ENCODE measurements at places on chromosomes 5 and 9. TPM values are rescaled to one million over a fixed set of nuclear protein-coding genes. Genes with fewer than 3 reads are reported as not detected.

OR5C1 gene
- not detected for total RNA-seq

FAM13B gene
- 46.8 TPM for total RNA-seq

SELENOP gene
- total RNA-seq: 0.70 TPM

RELL2 gene
- total RNA-seq: 17.2 TPM

DAPK1 gene
- 3.2 TPM for total RNA-seq

PDE6A gene
- not detected for total RNA-seq

PCDHAC1 gene
- total RNA-seq: not detected

DND1 gene
- 1.9 TPM for total RNA-seq

ITGA2 gene
- total RNA-seq: 0.62 TPM

SLC22A4 gene
- 0.70 TPM for total RNA-seq

ADAM19 gene
- total RNA-seq: 130 TPM

LCN12 gene
- total RNA-seq: 2.6 TPM

GLDC gene
- total RNA-seq: not detected

RBM22 gene
- 105 TPM for total RNA-seq

EFNA5 gene
- total RNA-seq: not detected

SGCD gene
- not detected for total RNA-seq

CDKN2B gene
- 2.0 TPM for total RNA-seq

RAB24 gene
- total RNA-seq: 8.8 TPM

DNAJC18 gene
- 8.7 TPM for total RNA-seq

RANBP17 gene
- not detected for total RNA-seq

PCDHGB7 gene
- total RNA-seq: not detected
